ENCODE measurements at places on chromosomes 5 and 9.
A peak's percentile ranks its signal among the peaks of the same experiment; 100 is the strongest.

- H3K27ac ChIP-seq, result no peak overlapping the region
- H3K4me3 ChIP-seq, result no peak overlapping the region
- H3K36me3 ChIP-seq, result peaks cover 23% of the 10 kb centered on the region
- no peak for DNase-seq
- H3K4me1 ChIP-seq, result no peaks in the 10 kb centered on the region
- no peaks in the 10 kb centered on the region for H3K27me3 ChIP-seq
Observed at GRCh38 chr5:9168791-9169556, 376.9 kb downstream of the SEMA5A start.

- no peak for DNase-seq
- no peaks in the 10 kb centered on the region for H3K4me1 ChIP-seq
- H3K36me3 ChIP-seq, result no peaks in the 10 kb centered on the region
- H3K4me3 ChIP-seq, result no peak overlapping the region
- no peaks in the 10 kb centered on the region for H3K27me3 ChIP-seq
Observed at GRCh38 chr5:59146729-59147128, 563.9 kb downstream of the RAB3C start.

DNA sequence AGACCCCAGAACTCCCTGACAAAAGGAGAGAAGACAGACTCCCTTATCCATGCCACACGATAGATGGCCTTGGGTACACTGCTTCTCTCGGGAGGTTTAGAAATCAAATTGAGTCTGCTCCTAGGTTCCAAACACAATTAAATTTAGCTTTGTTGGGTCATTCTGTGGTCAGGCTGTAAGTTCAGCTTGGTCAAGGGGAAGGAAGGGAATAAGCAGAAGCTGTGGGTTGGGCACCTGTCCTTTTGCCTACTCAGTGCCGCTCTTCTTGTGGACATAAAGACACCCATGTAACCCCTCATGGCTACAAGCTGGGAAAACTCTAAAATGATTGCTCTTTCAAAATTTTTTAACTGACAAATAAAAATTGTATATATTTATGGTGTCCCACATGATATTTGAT, 19.1 kb upstream of the AK3 start:
- H3K36me3 ChIP-seq, result no peaks in the 10 kb centered on the region
- no peaks in the 10 kb centered on the region for H3K4me1 ChIP-seq
- H3K4me3 ChIP-seq, result no peak overlapping the region
- no peak overlapping the region for H3K27ac ChIP-seq

- peaks cover 20% of the 10 kb centered on the region for H3K36me3 ChIP-seq
- peaks cover 14% of the 10 kb centered on the region for H3K4me1 ChIP-seq
- H3K4me3 ChIP-seq, result no peak overlapping the region
- no peak for DNase-seq
- H3K27me3 ChIP-seq, result no peaks in the 10 kb centered on the region
Observed at GRCh38 chr5:140571105-140571504, 6.5 kb downstream of the SLC35A4 start.

- DNase-seq, result no peak
- peaks cover 8% of the 10 kb centered on the region for H3K4me1 ChIP-seq
- no peaks in the 10 kb centered on the region for H3K27me3 ChIP-seq
Observed at GRCh38 chr5:1112596-1113331, 901 bp upstream of the SLC12A7 start.

DNA sequence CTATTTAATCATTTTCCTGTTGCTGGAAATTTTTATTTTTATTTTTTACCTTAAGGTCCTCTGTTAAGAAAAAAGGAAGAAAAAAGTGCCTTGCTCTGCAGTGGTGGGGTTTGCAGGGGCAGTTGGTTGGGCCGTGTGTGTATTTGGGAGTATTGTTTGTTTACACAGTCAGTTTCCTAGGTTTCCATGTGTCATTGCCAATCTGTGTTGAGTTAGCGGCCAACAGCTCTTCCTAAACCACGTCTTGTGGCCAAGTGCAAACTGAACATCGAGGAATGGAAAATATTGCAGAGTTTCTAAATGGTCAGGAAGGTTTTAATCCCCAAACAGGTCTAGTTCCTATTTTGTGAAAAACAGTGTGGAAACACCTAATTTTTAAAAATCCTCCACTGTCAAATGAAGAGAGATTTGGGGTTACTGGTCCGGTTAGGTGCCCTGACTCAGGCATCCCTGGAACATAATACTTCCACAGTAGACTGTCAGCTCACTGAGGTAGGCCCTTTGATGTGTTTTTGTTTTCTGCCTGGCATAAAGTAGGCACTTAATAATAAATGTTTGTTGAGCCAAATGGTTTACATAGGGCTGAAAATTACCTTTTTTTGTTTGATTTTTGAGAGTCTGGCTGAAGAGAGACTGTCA, 37.0 kb downstream of the MAMDC2 start:
- no peaks in the 10 kb centered on the region for H3K27me3 ChIP-seq
- DNase-seq, result no peak
- H3K36me3 ChIP-seq, result no peaks in the 10 kb centered on the region
- no peak overlapping the region for H3K4me3 ChIP-seq

GRCh38 chr5:170442391-170442790, 53.2 kb upstream of the KCNMB1 start:
- H3K36me3 ChIP-seq, result no peaks in the 10 kb centered on the region
- no peaks in the 10 kb centered on the region for H3K27me3 ChIP-seq
- no peak overlapping the region for H3K27ac ChIP-seq

DNA sequence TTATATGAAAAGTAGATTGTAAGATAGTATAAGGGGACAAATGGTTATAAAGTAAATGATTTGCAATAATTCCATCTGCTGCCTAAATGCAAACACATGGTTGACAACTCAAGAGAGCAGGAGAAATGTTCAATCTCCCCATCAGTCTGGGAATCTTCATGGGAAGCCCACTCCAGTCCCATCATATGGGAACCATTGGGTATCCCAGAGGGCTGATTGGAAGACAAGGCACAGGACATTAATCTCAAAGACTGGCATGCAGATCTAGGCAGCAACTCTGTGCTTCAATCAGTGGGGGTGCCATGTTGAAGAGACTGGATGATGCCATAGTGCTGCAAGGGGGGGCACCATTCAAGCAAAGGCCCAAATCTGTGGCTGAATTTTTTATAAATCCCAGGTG, 193.1 kb upstream of the PDE4D start:
- H3K36me3 ChIP-seq, result no peaks in the 10 kb centered on the region
- no peak overlapping the region for H3K27ac ChIP-seq

- H3K27me3 ChIP-seq, result no peaks in the 10 kb centered on the region
- H3K36me3 ChIP-seq, result no peaks in the 10 kb centered on the region
- DNase-seq, result no peak
- H3K4me3 ChIP-seq, result no peak overlapping the region
Observed at GRCh38 chr5:67974471-67974870, 241.1 kb upstream of the PIK3R1 start.

DNA sequence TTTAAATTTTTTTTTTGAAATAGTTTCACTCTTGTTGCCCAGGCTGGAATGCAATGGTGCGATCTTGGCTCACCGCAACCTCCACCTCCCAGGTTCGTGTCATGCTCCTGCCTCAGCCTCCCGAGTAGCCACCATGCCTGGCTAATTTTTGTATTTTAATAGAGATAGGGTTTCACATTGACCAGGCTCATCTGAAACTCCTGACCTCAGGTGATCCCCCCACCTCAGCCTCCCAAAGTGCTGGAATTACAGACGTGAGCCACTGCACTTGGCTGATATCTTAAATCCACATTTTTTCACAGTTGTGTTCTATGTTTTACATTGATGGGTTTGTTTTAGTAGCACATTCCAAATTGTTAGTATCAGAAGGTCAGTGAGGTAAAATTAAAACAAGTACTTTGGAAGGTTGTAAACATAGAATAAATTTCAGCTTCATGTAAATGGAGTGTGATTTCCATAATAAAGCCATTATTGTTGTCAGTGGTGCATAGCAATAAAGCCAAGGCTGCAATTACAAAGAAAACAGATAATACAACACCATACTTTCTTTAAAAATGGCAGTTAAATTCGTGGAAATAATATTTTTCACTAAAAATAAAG, 287.2 kb downstream of the ARRDC3 start:
- H3K27ac ChIP-seq, result no peak overlapping the region
- H3K36me3 ChIP-seq, result no peaks in the 10 kb centered on the region
- no peaks in the 10 kb centered on the region for H3K27me3 ChIP-seq
- H3K4me3 ChIP-seq, result no peak overlapping the region

DNA sequence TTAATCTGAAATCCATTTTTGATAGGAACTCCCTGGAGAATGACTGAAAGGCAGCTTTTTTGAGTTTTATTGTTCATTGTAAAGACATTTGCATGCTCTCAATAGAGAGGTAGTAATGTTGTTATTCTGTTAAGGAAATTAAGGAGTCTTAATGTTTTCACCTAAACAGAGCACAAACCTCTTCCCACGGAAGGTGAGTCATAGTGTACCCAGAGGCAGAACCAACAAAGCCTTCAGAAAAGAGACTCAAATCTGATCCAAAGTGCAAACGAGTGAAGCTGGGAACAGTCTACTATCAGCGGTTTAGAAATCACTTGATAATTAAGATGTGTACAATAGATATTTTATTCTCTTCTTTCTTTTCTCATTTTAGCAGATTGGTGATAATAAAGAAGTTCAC, 470.5 kb downstream of the PLK2 start:
- no peaks in the 10 kb centered on the region for H3K36me3 ChIP-seq
- H3K4me1 ChIP-seq, result peaks cover 3% of the 10 kb centered on the region
- no peak overlapping the region for H3K4me3 ChIP-seq
- no peak overlapping the region for H3K27ac ChIP-seq
- no peaks in the 10 kb centered on the region for H3K27me3 ChIP-seq

GRCh38 chr9:130555968-130556367, 23.4 kb upstream of the FUBP3 start:
- peak; percentile 34 for DNase-seq
- H3K36me3 ChIP-seq, result no peaks in the 10 kb centered on the region
- H3K4me1 ChIP-seq, result no peaks in the 10 kb centered on the region
- no peaks in the 10 kb centered on the region for H3K27me3 ChIP-seq
- no peak overlapping the region for H3K27ac ChIP-seq

- H3K4me1 ChIP-seq, result peaks cover 4% of the 10 kb centered on the region
- H3K4me3 ChIP-seq, result peak overlapping the region; percentile 50
- DNase-seq, result peak; percentile 27
- peaks cover 24% of the 10 kb centered on the region for H3K27me3 ChIP-seq
- H3K36me3 ChIP-seq, result no peaks in the 10 kb centered on the region
- H3K27ac ChIP-seq, result no peak overlapping the region
Observed at GRCh38 chr9:105656131-105656921, 5.9 kb upstream of the TAL2 start.

DNA sequence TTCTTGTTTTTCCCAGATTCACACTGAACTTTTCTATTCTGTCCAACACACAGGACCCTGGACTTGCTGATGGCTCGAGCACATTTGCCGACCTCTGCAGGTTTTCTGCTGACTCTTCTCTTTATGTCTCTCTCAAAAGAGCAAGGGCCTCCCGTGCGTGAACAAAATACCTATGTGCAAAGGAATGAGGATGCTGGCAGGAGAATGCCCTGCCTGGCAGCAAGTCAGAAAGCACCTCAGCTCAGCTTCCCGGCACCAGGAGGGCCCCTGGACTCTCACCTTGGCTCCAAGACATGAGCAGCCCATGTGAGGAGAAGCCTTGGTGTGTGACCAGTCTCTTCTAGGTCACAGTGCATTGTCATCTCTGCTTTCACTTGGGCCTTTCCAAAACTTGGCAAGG, 36.1 kb downstream of the PAPPA start:
- no peak overlapping the region for H3K27ac ChIP-seq
- DNase-seq, result no peak
- no peaks in the 10 kb centered on the region for H3K27me3 ChIP-seq
- H3K4me3 ChIP-seq, result no peak overlapping the region
- H3K4me1 ChIP-seq, result no peaks in the 10 kb centered on the region

GRCh38 chr9:79578891-79579290, 7.1 kb downstream of the TLE4 start:
- no peak overlapping the region for H3K4me3 ChIP-seq
- H3K27ac ChIP-seq, result no peak overlapping the region
- no peak for DNase-seq
- H3K27me3 ChIP-seq, result no peaks in the 10 kb centered on the region

- no peaks in the 10 kb centered on the region for H3K36me3 ChIP-seq
- H3K27ac ChIP-seq, result no peak overlapping the region
- no peak for DNase-seq
- H3K4me1 ChIP-seq, result no peaks in the 10 kb centered on the region
Observed at GRCh38 chr9:1233568-1233967, 183.4 kb downstream of the DMRT2 start.

GRCh38 chr5:39361306-39361705, 3.0 kb downstream of the C9 start:
- no peaks in the 10 kb centered on the region for H3K36me3 ChIP-seq
- H3K27ac ChIP-seq, result no peak overlapping the region
- H3K27me3 ChIP-seq, result no peaks in the 10 kb centered on the region
- no peaks in the 10 kb centered on the region for H3K4me1 ChIP-seq
- no peak overlapping the region for H3K4me3 ChIP-seq

DNA sequence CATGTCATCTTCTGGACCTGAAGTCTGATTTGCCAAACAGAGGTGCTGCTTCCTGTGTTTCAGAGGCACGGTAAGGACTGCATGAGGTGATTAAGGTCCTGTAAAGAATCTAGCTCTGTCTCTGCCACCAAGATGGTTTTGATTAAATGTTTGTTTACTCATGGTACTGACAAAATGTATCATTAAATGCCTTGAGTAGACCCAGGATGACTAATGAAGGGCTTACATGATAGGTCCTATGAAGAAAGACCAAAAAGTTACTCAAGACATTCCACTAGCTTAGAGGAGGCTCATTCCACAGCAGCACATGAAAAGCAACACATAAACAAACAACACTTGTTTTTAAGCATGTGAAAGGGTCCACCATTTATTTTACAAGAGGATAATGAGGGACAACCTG, 100.9 kb downstream of the BOD1 start:
- DNase-seq, result peak; percentile 46
- no peaks in the 10 kb centered on the region for H3K4me1 ChIP-seq
- no peaks in the 10 kb centered on the region for H3K36me3 ChIP-seq
- H3K4me3 ChIP-seq, result no peak overlapping the region
- no peak overlapping the region for H3K27ac ChIP-seq
- H3K27me3 ChIP-seq, result no peaks in the 10 kb centered on the region

- H3K4me1 ChIP-seq, result no peaks in the 10 kb centered on the region
- no peak overlapping the region for H3K27ac ChIP-seq
- no peak for DNase-seq
- peaks cover 44% of the 10 kb centered on the region for H3K36me3 ChIP-seq
- H3K27me3 ChIP-seq, result no peaks in the 10 kb centered on the region
Observed at GRCh38 chr9:122875523-122875922, 29.6 kb downstream of the RC3H2 start.
